Aortic smooth muscle cell (primary cell): ENCODE measurements at places on chromosomes 2 and 18. TPM values are rescaled to one million over a fixed set of nuclear protein-coding genes. Genes with fewer than 3 reads are reported as not detected.

Gene ZRANB3
- 7.5 and 8.5 TPM in 2 replicates for total RNA-seq

Gene GALR1
- total RNA-seq: not detected in 2 replicates

Gene NOSTRIN
- under 0.01 TPM in 1 of 2 replicates, not detected in the other for total RNA-seq

Gene IL18RAP
- not detected in 2 replicates for total RNA-seq

Gene CNGA3
- total RNA-seq: 0.13 TPM in 1 of 2 replicates, not detected in the other

Gene RAD51AP2
- not detected in 2 replicates for total RNA-seq

Gene KIAA2012
- under 0.01 TPM in 1 of 2 replicates, not detected in the other for total RNA-seq

Gene OR6B2
- not detected in 2 replicates for total RNA-seq

Gene RAB6C
- total RNA-seq: under 0.01 TPM in 1 of 2 replicates, not detected in the other
